ENCODE measurements at places on chromosomes 11 and 22. TPM values are rescaled to one million over a fixed set of nuclear protein-coding genes. Genes with fewer than 3 reads are reported as not detected.

The SULT4A1 gene
- total RNA-seq, result not detected

The RBM4B gene
- total RNA-seq, result 7.3 TPM

The STK33 gene
- total RNA-seq, result 0.55 TPM

The SSH3 gene
- total RNA-seq, result 12.8 TPM

The SF3B2 gene
- 208 TPM for total RNA-seq

The MAJIN gene
- not detected for total RNA-seq

The RPS13 gene
- 1,528 TPM for total RNA-seq

The NDUFV1 gene
- total RNA-seq, result 206 TPM

The CFAP300 gene
- not detected for total RNA-seq

The TIGD3 gene
- total RNA-seq, result 0.21 TPM

The OR4D5 gene
- total RNA-seq, result not detected

The SHISAL1 gene
- total RNA-seq, result not detected

The MICAL2 gene
- 52.0 TPM for total RNA-seq

The OR8B4 gene
- total RNA-seq, result not detected

The RIMBP3C gene
- total RNA-seq, result 0.34 TPM

The PAMR1 gene
- total RNA-seq, result not detected

The SLC6A5 gene
- not detected for total RNA-seq

The EHF gene
- total RNA-seq, result 0.34 TPM

The PATE2 gene
- not detected for total RNA-seq

The MRPL17 gene
- total RNA-seq, result 10.9 TPM

The DDIAS gene
- total RNA-seq, result 0.47 TPM

The RAB39A gene
- total RNA-seq, result not detected

The MAPK11 gene
- 14.4 TPM for total RNA-seq

The BIRC3 gene
- total RNA-seq, result 139 TPM

The GLYAT gene
- not detected for total RNA-seq

The P2RY2 gene
- 0.29 TPM for total RNA-seq

The JAML gene
- 84.0 TPM for total RNA-seq

The APOL6 gene
- 44.8 TPM for total RNA-seq

The SLC17A6 gene
- total RNA-seq, result not detected
